Left hindlimb (tissue), 1 donor: ENCODE measurements at places on chromosomes 6 and 20.

DNA sequence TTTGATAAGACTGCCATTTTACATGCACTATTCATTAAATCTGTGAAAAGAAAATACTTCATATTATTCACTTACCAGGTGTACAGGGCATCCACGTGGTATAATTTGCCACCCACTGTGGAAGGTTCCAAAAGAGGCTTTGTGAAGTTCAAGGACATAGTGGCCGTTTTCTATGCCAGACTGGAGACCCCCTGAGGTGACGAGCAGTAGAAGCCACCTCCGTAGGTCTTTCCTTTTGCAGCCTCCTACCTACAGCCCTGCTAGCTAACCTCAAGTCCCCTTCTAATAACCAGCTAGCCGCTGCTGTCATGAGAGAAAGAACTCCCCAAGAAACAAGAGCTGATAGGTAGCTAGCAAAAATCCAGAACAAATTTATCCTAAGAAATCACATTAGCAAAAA is 110.5 kb downstream of the ARHGAP18 start:
- no peak for DNase-seq

GRCh38 chr20:36152261-36152660 is 2.3 kb upstream of the EPB41L1 start:
- DNase-seq: no peak

- no peak for DNase-seq
These were observed 16.1 kb downstream of the SMOC2 start for GRCh38 chr6:168456907-168457652.

DNA sequence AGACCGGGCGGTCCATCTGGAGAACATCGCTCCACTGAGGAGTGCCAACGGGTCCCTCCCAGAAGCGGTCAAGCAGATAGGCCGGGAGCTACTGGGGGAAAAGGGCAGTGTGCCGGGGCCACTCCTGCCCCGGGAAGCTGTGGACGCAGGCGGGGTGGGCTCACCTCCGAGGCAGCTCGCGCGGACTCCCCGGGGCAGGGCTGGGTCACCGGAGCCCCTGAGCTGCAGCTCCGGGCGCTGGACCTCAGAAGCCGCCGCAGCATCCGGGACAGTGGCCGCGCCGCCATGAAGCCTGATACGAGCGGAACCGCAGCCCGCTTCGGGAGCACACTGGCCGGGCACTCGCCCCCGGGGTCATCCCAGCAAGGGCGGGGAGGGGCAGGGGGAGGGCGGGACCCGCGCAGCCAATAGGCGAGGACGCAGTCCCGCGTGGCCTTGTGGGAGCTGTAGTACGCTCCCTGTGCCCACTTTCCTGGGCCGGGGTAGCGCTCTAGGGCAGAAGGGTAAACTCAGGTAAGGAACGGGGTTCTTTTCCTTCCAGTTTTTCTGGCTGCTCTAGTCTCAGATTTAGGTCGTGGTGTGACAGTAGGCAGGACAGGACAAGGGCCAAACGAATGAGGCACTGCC is at the start of gene MOCS1:
TSS of gene MOCS1 (minus strand) at position 332 of the 627 bp plus-strand sequence. CDS start at position 287, 45 bp downstream.
- DNase-seq: peak; percentile 81

DNA sequence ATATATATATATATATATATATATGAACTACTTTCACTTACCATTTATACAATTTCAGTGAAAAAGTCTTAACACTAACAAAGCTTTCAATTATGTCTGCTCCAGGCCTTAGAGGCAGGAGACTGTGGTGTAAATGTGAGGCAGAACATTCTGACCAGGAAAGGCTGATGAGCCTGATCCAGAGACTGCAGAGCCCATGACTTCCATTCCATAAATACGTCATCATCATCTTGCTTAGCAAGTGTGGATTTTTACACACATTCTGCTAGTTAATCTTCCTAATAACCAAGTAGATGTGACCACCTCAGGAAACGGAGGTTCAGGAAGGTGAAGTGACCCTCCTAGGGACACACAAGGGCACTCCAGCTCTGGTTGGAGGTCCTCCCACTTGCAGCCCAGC is 14.9 kb downstream of the TRERF1 start:
- no peak for DNase-seq
